NCI-H2029 (cell line): ENCODE measurements at places on chromosomes 2 and 18.

DNA sequence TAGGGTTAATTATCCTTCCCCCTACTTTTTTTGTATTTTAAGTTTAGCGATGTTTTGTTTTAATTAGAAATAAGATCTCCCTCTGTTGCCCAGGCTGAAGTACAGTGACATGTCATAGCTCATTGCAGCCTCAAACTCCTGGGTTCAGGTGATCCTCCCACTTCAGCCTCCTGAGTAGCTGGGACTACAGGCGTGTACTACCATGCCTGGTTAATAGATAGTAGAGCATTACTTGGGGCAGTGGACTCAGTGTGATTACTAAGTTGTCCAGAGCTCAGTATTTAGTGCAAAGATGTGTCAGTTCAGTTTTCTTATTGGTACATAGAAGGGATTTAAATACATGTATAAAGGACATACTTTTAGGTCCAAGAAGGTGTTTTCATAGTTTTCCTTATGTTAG is 9.5 kb upstream of the ADGRF3 start:
- no peak for DNase-seq

DNA sequence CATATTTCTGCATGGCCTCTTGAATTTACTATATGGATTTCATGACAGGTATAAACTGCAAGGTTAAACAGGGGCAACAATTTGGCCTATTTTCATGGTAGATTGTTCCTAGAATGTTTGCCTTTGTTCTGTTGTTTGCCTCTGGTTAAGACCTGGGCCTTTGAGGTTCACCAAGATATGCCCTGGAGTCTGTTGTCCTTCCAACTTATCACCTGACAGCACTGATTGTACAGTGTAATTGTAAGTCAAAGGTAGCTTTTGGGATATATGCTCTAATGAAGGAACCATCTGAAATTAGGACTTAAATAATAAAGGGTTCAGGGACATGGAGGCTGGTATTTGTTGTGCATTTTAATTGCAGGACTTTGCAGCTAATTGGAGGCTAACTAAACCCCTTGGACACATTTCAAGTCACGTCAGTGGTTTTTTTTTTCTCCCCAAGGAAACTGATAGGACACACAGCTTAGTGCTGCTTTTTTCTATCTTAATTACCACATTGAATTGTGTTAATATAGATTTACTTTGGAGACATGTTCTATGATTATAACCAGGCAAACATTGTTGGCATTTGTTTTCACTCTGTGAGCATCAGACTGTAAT is 771.2 kb upstream of the LINC00305 start:
- DNase-seq = no peak

DNA sequence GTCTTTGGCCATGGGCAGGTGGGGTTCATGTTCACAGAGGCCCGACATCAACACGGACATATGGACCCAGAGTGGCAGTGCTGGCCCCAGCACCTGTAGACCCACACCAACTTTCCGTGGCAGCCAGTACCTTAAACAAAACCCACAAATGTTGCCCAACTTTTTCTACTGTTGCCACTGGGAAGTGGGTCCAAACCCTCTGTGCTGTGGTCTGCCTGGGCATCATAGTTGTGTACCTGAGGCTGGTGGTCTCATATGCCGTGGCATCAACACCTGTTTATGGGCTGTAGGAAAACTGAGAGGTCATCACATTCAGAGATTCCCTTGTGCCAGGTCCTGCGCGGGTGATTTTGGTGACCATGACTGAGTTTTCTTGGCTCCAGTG is 79.9 kb downstream of the SH3RF3 start:
- no peak for DNase-seq

- DNase-seq = no peak
These were observed 117.6 kb upstream of the STK17B start for GRCh38 chr2:196289000-196289399.

DNA sequence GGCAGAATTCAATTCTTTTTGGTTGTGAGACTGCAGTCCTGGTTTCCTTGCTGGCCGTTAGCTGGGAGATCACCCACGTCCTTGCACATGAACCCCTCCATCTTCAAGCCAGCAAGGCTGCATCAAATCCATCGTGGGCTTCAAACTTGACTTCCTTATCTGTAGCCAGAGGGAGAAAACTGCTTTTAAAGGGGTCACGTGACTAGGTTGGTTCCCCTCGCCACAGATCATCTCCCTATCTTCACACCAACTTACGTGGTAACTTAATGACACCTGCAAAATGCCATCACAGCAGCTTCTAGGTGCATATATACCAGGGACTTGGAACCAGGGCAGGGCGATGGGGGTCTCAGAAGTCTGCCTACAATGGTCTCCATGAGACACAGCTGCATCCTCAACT is 169.5 kb downstream of the MTCL1 start:
- no peak for DNase-seq

GRCh38 chr2:15897431-15898098 is 42.8 kb upstream of the MYCN start:
- no peak for DNase-seq

- DNase-seq = peak; percentile 34
These were observed 1.4 kb downstream of the TGIF1 start for GRCh38 chr18:3451183-3451988.
